ENCODE measurements at places on chromosomes 5 and 9.

DNA sequence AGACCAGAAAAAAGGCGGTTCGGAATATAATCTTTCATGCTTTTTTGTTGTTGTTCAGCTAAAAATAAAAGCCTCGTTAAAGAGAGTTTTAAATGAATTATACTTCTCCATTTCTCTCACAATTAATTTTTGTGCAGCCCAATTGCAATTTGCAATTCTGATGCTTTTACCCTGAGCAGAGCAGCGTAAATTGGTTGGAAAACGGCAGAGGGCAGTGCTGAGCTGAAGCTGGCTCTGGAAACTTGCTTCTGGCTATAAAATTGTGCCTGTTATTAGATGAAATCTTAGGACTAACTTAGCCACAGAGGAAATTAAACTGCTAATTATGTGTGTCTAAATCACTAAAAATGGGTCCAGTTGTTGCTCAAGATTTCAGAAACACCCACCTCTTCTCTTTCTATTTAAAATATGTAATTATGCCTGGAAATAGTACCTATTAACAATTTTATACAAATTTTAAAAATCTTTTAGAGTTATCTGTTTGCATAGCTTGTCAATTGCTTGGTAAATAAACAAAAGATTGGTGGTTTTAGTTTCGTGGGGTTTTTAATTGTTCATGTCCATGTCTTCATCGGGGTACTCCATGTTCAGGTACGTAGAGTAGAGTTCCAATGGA lies 441.8 kb upstream of the TLE4 start:
- peak; percentile 3 for DNase-seq
- H3K4me1 ChIP-seq = no peaks in the 10 kb centered on the region
- H3K36me3 ChIP-seq = no peaks in the 10 kb centered on the region

DNA sequence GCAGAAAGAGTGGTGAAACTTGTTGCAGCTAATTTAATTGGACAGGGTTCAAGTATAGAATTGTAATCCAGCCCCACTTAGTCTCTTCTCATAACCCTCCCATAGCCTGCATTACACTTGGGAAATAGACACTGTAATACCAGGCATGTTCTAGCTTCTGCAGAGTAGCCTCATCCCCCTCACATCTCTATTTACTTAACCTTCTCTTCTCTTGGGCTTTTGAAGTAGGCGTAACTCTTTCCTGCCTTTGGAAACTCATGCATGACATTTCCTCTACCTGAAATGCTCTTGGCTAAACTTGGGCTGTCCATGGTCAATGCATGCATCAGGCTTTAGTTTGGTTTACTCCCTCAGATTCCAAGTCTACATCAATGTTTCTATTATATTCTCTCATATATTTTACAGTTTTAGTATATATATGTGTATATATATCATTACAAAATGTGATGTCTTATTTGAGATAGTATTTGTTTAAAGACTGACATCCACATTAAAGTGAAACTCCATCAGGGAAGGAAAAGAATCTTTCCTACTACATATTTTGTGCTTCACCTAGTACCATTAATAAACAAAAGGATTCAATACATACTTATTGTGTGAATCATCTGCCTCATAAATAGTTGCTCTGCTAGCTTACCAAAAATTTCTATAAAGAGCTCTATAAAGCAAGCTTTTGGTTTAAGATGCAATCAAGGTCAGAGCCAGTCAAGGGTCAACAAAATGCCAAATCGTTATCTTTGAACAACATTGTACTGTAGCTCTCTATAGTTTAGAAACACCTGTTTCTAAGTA lies 1158.0 kb downstream of the MAT2B start:
- no peak overlapping the region for H3K4me3 ChIP-seq
- no peaks in the 10 kb centered on the region for H3K27me3 ChIP-seq
- DNase-seq = no peak
- H3K4me1 ChIP-seq = no peaks in the 10 kb centered on the region

DNA sequence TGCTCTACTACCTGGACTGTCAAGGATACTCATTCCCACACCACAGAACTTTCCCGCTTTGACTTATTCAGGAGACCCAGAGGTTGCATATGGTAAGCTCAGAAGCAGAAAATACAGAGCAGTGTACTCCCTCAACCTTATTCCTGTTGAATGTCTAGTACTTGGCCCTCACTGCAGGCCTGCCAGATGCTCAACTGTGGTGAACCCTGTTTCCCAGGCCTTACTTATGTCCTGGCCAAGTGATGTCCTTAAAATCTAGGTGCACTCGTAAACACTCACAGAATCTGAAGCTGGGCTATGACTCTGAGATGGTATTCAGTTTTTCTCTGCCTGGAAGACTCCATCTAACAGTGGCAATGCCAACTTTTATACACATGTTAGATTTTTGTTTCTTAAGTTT lies 21.0 kb downstream of the DIAPH1 start:
- no peak for DNase-seq
- H3K36me3 ChIP-seq = peaks cover 7% of the 10 kb centered on the region
- peaks cover 19% of the 10 kb centered on the region for H3K4me1 ChIP-seq
- no peak overlapping the region for H3K4me3 ChIP-seq
- H3K27me3 ChIP-seq = no peaks in the 10 kb centered on the region
- H3K27ac ChIP-seq = no peak overlapping the region

GRCh38 chr9:123059472-123060220 lies 26.2 kb downstream of the GPR21 start:
- no peaks in the 10 kb centered on the region for H3K27me3 ChIP-seq
- H3K27ac ChIP-seq = no peak overlapping the region
- no peaks in the 10 kb centered on the region for H3K36me3 ChIP-seq
- H3K4me1 ChIP-seq = no peaks in the 10 kb centered on the region
- H3K4me3 ChIP-seq = no peak overlapping the region

DNA sequence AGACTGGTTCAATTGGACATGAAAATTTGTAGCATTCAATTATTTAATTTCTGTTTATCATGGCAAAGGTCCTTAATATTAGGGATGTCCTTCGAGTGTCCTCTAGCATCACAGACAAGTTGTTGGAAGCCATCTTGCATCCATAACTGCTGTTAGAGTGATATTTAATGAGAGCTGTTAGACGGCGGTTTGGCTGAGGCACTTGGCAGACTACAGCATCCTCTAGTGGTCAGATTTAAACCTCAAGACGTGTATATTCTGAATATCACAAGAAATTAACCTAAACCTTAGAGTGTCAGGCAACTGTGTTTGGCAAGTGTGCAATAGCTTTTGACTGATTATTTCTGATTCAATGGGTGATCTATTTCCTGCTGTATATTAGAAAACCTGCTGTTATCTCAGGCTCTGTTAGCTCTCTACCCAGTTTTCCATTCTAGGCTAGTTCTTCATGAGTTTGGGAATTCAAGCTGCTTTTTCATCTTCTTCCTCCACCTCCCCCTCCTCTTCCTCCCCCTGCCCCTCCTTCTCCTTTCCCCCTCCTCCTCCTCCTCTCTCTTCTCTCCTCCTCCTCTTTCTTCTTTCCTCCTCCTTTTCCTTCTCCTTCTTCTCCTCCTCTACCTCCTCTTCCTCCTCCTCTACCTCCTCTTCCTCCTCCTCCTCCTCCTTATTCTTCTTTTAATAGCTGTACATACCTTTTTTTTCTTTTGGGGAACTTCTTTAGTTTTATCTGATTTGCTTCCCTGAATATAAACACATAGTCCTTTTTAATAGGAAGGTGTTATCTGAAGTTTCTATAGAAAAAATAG lies 8.6 kb downstream of the SPINK1 start:
- no peaks in the 10 kb centered on the region for H3K27me3 ChIP-seq
- no peak overlapping the region for H3K27ac ChIP-seq
- peak; percentile 63 for DNase-seq

DNA sequence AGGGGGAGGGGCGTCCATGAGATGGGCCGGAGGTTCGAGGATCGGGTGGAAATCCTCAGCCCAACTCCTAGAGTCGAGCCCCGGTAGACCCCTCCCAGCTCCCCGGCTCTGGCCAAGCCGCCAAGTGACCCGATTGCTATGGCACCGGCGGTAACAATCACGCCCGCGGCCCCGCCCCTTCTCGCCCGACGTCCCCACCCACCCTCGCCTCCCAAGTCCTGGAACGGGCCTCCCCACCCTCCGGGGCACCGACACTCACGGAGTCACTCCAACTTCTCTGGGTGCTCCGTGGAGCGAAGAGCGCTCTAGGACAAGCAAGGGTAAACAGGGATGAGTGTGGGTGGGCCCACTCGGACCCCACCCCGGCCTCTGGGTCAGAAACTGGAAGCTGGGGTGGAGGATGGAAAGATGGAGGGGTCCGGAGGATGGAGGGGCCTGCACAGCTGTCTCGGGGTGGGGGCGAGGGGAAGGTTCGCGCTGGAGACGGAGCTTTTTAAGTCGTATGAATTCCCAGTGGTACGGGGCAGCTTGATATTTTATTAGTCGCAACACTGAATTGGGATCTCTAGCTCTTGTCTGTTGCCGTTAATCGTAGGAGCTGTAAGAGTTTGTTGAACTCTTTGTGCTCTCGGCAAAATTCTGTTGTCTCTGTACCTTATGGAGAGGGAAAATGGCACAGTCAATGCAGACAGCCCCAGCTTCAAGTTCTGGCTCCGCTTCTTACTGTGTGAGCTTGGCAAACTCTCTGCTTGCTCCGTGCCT lies at the start of gene SPACA9:
TSS of gene SPACA9 (plus strand) at position 204 of the 762 bp plus-strand sequence. CDS start 5,050 bp downstream, outside the sequence.
- H3K4me1 ChIP-seq = peaks cover 29% of the 10 kb centered on the region
- peak within 1 kb of the TSS; percentile 51 for H3K27ac ChIP-seq

- H3K27me3 ChIP-seq = no peaks in the 10 kb centered on the region
- no peaks in the 10 kb centered on the region for H3K36me3 ChIP-seq
- no peak overlapping the region for H3K4me3 ChIP-seq
- no peak for DNase-seq
These were observed 53.4 kb downstream of the INIP start for GRCh38 chr9:112664531-112664930.

GRCh38 chr9:88503081-88503844 lies 31.7 kb upstream of the NXNL2 start:
- H3K4me1 ChIP-seq = no peaks in the 10 kb centered on the region
- no peak for DNase-seq
- no peak overlapping the region for H3K27ac ChIP-seq
- H3K27me3 ChIP-seq = no peaks in the 10 kb centered on the region
- no peak overlapping the region for H3K4me3 ChIP-seq
- H3K36me3 ChIP-seq = no peaks in the 10 kb centered on the region

DNA sequence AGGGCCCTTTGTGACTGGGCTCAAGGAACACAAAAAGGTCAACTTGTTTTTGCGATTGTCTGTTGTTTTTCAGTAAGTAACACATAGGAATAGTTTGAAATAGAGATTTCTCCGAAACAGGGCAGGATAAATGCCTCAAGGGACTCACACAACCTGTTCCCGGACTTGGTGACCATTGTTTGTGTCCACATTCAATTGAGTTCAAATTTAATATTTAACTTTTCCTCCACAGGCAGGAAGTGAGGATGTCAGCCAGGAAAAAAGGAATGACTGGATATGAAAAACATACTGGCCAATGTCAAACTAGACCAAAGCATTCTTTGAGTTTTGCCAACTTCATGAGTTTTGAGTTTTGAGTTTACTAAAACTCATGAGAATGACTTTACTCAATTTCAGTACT lies 72.7 kb downstream of the SPATA31C2 start:
- DNase-seq = no peak
- no peaks in the 10 kb centered on the region for H3K36me3 ChIP-seq
- peaks cover 3% of the 10 kb centered on the region for H3K27me3 ChIP-seq

DNA sequence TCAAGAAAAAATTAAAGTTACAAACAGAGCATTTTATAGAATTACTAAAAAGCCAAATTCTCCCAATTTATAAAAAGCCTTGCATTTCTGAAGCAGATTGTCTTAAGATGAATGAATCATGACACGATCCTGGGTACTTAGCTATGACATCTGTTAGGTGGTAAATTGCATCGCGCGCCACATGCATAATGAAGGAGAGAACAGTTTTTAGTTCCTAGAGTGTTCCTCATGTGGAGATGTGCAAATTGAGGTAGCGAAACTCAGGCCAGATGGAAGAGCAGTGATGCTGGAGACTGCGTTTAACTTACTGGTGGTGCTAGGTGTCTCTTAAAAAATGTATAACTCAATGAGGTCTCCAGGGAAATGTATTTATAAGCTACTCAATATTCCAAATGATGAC lies 516.1 kb downstream of the EFNA5 start:
- H3K4me3 ChIP-seq = no peak overlapping the region
- no peaks in the 10 kb centered on the region for H3K27me3 ChIP-seq
- DNase-seq = no peak
- H3K4me1 ChIP-seq = no peaks in the 10 kb centered on the region
- no peak overlapping the region for H3K27ac ChIP-seq
- no peaks in the 10 kb centered on the region for H3K36me3 ChIP-seq

- no peaks in the 10 kb centered on the region for H3K36me3 ChIP-seq
- no peak overlapping the region for H3K27ac ChIP-seq
- no peaks in the 10 kb centered on the region for H3K27me3 ChIP-seq
- peaks cover 6% of the 10 kb centered on the region for H3K4me1 ChIP-seq
- H3K4me3 ChIP-seq = no peak overlapping the region
These were observed 3.6 kb downstream of the TMC1 start for GRCh38 chr9:72524820-72525540.

DNA sequence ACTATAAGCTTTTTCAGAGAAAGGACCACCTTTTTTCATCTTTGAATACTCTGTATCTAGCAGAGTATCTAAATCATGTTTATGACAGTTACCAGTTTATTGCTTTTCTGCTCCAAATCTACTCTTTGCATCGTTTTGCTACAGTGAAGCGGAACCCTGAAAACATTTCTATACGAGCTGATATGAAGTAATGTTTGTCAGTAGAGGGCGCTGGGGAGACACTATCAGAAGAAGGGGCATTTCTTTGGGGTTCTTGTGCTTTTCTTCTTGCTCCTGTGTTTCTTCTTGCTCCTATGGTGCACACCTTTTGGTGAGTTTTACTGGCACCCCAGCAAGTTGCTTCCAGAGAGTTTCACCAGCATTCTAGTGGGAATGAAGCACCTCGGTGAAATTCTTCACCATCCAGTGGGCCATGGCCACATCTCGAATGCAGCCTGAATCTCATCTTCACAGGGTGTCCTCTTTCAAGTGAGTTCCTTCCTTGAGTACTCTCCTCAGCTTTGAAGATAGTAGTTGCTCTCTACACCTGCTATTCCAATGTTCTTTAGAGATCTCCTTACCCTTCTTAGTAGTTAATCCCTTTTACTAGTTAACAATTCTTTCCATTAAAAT lies 98.4 kb downstream of the FGF1 start:
- H3K27ac ChIP-seq = no peak overlapping the region
- no peak overlapping the region for H3K4me3 ChIP-seq
- no peaks in the 10 kb centered on the region for H3K36me3 ChIP-seq

Data from B cell (primary cell).